ENCODE measurements at places on chromosomes 13 and 19.
A peak's percentile ranks its signal among the peaks of the same experiment; 100 is the strongest.

- ATAC-seq: no peak
These were observed 184.8 kb downstream of the SHISA2 start for GRCh38 chr13:25867038-25867437.

DNA sequence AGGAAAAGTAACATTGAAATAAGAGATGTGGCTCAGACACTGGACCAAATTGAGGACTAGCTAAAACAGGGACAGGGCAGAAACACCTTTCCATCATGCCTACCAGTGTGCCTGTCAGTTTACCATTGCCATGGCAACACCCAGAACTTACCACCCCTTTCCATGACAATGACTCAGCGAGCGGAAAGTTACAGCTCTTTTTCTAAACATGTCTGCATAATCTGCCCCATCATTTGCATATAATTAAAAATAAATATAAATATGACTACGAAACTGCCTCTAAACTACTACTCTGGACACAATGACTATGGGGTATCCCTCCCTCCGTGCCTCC lies 96.0 kb downstream of the UBL3 start:
- ATAC-seq: peak; percentile 40

DNA sequence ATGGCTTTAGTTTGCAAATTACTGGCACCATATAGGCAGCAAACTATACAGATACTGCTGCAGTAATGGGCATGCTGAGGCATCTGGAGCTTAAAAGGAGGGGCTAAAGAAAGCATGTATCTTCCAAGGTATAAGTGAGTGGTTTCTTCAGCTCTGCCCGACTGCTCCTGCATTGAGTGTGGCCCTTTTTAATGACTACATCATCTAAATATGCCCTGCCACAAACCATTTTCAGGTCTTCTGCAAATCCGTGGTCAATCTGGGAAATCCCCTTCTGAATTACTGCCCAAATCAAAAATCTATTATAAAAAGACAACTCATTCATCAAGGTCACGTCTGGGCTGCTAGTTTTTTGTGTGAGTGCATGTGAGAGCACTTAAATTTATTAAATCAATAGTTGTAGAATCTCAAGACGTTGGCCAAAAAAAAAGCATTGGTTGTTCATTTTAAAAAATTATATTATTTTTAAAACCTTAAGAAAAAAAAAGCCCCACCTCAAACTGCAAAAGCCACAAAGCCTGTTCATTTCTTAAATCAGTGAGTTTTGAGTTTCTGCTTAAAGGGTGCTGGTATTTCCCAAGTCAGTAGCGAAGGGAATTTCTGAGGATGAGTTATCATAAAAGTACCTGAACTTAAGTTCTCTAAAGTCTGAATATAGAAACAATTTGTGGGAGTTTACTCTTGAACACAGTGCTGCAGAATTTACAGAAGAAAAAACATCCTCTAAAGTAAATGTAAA lies 16.3 kb downstream of the LCP1 start:
- no peak for ATAC-seq

- ATAC-seq: no peak
These were observed 313.2 kb downstream of the UQCRFS1 start for GRCh38 chr19:28899703-28900102.

DNA sequence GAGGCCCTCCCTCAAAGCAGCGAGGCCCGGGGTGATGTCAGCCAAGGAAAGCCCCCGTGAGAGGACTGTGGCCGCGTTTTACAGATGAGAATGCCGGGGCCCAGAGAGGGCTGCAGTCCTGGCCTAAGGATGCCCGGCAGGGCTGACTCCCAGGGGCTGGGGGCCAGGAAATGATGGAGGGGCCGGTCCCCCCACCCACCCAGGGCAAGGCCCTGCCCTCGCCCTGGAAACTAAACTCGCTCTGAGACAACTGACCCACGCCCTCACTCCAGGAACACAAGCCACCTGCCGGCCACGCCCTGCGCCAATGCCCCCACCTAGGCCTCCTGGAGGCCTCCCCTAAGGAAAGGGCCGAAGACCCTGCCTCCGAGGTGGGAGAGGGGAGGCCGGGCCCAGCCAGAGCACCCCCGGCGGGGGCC lies 7.2 kb downstream of the ZBTB7A start:
- no peak for ATAC-seq

DNA sequence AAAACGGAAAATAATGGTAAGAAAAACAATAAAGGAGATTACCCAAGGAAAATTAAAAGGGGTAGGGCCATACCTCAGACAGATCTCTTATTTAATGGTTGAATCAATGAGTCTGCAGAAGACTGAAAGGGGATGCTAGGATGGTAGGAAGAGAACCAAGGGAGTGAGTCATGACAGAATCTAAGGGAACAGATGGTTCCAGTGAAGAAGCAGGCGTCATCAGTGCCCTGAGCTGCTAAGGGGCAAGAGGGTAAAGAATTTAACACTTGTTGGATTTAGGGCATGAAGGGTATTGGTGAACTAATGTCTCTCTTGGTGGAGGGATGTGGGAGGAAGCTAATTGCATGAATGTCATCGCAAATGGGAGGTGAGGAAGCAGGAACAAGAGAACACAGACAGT lies 329.2 kb upstream of the TSHZ3 start:
- ATAC-seq: no peak

- peak; percentile 45 for ATAC-seq
These were observed 226.4 kb downstream of the SUCLA2 start for GRCh38 chr13:47774671-47774994.

DNA sequence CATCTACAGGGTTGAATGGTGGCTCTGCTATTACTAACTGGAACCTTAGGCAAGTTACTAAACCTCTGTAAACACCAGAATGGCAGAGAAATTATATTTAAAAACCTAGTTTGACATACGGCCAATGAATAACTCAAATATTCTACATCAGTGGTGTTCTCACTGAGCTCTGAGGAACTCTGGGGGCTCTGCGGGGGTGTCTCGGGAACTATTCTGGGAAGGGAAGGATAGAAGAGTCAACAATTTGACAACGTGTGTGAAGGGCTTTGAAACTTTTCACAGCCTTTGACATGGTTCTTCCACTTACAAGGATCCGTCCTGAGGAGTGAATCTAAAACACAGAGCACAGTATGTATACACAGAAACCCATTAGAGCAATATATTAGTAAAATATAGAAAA lies 38.7 kb downstream of the SOHLH2 start:
- no peak for ATAC-seq

DNA sequence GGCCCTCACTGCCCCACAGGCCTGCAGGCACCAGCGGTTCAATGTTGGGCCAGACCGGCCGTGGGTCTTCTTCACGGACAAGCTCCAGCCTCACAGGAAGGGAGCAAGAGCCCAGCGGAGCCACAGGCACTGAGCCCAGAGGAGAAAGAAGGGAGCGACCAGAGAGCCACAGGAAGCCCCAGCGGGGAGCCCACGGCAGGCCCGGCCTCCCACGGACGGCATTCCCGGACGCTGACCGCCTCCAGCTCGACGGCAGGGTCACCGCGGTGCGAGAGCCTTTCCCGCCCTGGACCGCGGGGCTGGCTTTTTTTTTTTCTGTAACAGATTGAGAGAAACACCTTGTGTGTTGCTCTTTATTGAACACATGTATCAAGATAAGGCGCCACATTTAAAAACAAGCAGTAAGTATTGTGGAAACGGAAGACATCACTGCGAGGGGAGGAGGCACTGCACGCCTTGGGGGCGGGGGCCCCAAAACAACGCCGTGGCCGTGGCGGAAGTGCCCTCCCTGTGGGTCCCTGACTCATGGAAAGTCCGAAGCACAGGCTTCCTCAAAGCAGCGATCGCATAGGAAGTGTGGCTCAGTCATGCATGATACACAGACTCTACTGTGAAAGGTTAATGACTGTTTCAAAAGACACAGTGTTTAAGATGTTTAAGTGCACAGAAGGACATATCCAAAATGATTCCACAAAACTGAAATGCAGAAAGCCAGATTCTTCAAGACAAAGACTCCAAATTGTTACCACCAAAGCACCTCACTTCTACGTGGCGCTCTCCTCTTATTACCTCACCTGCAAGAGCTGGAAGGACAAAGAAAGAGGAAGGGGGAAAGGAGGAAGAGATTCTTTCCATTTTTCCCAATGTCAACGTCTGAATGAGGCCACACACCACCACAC lies 3.5 kb downstream of the RASA3 start:
- ATAC-seq: peak; percentile 6

DNA sequence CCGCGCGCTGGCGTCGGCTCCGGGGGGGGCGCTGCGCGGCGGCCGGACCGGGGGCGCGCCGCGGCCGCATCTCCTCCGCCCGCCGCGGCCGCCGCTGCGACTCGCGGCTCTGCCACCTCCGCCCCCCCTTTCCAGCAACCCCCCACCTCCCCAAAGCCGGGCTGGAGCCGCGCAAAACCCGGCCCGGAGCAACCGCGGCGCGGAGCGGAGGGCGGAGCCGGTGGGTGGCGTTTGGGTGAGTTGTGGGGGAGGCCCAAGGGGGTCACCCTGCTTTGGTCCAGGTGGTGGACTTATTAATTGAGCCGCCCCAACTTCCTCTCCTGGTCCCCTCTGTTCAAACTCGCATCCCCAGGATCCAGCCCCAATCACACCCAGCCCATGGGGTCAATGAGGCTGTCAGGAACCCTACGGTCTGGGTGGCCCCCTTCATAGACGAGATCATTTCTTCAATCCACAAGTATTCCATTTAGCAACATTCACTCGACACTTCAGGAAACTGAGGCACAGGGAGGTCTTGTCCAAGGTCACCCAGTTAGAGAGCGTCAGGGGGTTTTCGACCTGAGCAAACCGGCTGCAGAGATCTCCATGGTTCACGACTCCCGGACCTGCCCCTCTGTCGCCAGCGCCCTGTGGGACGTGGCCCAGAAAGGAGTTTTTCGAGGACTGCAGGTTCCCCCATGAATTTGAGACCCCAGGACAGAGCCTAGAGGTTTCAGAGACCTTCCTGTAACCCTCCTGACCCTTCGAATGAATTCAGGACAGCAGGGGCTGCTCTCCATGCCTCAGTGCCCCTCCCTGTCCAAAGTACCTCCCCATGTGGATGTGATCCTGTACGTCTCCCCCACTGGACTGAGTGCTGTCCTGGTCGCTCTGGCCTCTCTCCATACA lies 22.4 kb upstream of the SEMA6B start:
- no peak for ATAC-seq

GRCh38 chr19:46076951-46077814 lies 36.4 kb upstream of the IGFL4 start:
- ATAC-seq: peak; percentile 95

DNA sequence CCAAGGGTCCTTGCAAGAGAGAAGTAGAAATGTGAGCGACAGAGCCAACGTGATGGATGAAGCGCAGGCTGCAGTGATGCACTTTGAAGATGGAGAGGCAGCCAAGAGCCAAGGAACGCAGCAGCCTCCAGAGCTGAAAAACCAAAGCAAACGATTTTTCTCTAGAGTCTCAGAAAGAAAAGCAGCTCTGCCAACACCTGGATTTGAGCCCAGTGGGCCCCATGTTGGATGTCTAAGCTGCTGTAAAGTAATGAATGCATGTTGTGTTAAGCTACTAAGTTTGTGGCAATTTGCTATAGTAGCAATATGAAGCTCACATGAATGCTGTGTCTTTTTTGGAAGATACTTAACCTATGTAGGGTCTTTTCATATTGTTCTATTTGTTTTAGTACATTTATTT lies 894.3 kb downstream of the EFNB2 start:
- ATAC-seq: no peak

DNA sequence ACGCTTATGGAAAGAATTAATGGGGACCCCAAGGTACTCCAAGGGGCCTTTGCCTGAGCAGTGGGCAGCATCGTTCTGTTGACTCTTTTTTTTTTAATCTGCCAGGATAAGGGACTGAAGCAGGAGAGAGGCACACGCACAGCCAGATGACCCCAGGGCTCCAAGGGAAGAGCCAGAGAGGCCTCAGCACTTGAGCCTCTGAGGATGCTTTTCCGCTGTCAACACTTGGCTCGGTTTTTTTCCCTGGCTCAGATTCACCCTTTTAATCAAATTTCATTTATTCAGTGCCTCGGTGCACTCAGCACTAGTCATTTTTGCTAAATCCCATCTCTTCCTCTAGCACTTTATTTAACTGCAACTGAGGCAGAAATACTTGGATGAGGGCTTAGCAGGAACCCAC lies 226.3 kb downstream of the FGF9 start:
- no peak for ATAC-seq

DNA sequence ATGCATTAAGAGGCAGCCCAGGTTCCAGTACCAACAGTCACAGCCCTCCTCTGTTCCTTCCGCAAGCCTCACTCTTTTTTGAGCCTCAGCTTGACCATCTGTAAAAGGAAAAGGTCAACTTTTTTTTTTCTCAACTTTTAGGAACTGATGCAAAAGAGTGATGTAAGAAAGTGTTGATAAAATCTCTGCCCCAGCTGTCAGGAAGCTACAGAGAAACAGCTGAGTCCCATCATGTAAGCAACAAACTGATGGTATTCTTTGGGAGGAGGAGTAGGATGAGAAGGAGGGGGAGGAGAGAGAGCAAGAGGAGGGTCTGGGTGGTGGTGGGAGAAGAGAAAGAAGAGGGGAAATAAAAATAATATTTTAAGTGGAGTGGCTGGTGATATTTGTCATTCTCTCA lies 233.9 kb upstream of the TSHZ3 start:
- no peak for ATAC-seq

- peak; percentile 3 for ATAC-seq
These were observed 261 bp downstream of the PRKD2 start for GRCh38 chr19:46716672-46717033.

DNA sequence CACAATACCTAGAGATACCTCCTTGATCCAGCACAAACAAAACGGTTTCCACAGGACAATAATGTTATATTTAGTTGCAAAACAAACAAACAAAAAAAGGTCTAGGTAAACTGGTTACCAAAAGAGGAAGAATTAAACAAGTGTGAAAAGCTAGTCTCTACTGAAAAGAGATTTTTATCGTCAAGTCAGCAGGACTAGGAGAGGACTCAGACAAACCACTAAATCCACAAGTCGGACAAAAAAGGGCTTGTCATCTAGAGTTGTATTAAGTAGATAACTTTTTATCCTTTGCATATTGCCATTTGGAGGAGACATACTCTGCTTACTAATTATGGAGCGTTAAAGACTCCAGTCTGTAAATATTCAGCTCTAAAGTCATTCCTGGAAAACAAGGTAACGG lies 9.9 kb upstream of the KPNA3 start:
- ATAC-seq: no peak

DNA sequence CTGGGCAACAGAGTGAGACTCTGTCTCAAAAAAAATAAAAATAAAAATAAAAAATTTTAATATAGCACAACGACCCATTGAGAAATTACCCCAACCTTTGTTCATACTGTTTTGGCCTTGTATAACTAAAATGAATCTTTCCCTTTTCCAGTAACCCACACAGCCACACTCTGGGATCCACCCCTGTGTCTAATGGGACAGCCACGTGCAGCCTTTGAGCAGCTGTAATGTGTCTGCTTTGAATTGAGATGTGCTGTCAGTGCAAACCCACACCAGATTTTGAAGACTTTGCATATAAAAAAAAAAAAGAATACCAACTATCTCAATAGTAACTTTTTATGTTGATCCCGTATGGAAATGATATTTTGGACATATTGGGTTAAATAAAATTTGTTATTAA lies 112.7 kb upstream of the UBL3 start:
- no peak for ATAC-seq

DNA sequence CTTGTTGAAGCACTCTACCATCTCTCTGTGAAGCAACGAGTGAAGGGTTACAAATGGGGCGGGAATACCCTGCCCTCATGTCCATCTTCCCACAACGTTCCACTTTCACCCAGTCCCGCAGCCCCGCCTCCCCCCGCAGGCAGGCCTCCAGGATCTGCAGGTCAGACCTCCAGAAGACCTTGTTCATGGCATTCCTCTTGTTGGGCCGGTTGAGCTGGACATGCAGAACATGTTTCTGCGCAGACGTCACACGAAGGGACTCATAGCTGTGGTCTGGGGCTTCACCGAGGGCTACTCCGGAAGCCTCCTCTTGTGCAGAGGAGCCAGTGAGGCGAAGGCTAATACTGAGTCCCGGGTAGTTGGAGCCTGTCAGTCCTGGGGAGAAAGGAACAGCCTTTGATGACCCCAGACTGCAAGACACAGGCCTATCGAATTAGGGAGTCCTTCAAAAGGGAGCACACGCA lies 420 bp downstream of the ECH1 start:
- peak; percentile 68 for ATAC-seq
